ENCODE measurements at places on chromosomes 5 and 9. TPM values are rescaled to one million over a fixed set of nuclear protein-coding genes. Genes with fewer than 3 reads are reported as not detected.

Gene TAS2R1
- total RNA-seq, result not detected

Gene CDHR2
- 0.13 TPM for total RNA-seq

Gene ANKRD18A
- 14.8 TPM for total RNA-seq

Gene GBA2
- total RNA-seq, result 34.1 TPM

Gene HEMGN
- total RNA-seq, result not detected

Gene OGN
- total RNA-seq, result not detected

Gene SEMA4D
- total RNA-seq, result 4.9 TPM

Gene TAF11L10
- not detected for total RNA-seq

Gene DBH
- not detected for total RNA-seq

Gene OLFM1
- total RNA-seq, result 10.3 TPM
